Amniotic epithelial cell (primary cell): ENCODE measurements at places on chromosomes 2 and 18.

GRCh38 chr2:100248044-100248330, 74.3 kb downstream of the LONRF2 start:
- DNase-seq, result no peak

- DNase-seq, result no peak
These were observed 250.0 kb downstream of the SMAD2 start for GRCh38 chr18:47680488-47680887.

GRCh38 chr18:74115046-74115445, 32.6 kb downstream of the FBXO15 start:
- peak; percentile 29 for DNase-seq

- DNase-seq, result no peak
These were observed 68.9 kb downstream of the NDUFA10 start for GRCh38 chr2:239955989-239956817.

DNA sequence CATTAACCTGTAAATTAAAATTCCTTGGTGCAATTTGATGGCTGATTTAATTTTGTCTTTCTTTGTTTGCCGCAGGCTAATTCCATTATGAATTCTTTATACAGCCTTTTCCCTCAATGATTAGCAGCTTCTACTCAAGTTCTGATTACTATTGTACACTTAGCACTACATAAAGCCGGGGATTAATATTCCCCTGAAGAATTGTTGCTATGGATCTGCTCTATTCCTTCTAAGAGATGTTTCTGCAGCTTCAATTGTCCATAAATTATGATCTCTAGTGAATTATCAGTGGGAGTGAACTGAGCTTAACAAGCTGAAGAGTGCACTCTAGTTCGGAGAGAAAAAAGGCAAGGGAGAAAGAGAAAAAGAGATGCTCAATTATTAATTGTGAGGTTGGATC, 433.7 kb upstream of the SPRED2 start:
- DNase-seq, result no peak

- no peak for DNase-seq
These were observed 48.9 kb upstream of the NABP1 start for GRCh38 chr2:191629001-191629453.

- no peak for DNase-seq
These were observed 691.2 kb downstream of the EPHA4 start for GRCh38 chr2:220880623-220881596.

GRCh38 chr2:242075696-242076095, 206.2 kb downstream of the RTP5 start:
- no peak for DNase-seq

DNA sequence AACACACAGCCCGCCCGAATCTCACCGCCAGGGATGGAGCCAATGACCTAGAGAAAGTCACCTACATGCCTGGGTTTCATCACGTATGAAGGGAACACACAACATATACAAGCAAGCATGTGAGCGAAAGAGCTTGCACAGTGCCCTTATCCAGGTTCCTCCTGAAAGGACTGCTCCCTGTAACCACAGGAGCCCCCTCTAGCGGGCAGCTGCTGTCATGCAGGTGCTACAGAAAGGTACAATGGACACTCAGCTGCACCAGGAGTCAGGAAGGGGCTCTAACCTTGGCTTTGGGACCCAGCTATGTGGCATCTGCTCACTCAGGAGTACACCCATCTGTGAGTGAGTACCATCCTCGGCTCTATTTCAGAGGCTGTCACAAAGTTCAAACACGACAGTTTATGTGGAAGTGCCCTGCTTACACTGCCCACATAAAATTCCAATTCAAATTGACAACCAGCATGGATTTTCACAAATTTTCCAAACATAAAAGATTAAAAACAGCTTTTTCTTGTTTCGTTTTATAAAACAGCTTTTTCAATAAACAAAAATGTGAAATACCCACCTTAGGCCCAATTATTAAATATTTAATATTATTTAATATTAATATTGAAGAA, 3.5 kb downstream of the NDUFA10 start:
- peak; percentile 47 for DNase-seq

DNA sequence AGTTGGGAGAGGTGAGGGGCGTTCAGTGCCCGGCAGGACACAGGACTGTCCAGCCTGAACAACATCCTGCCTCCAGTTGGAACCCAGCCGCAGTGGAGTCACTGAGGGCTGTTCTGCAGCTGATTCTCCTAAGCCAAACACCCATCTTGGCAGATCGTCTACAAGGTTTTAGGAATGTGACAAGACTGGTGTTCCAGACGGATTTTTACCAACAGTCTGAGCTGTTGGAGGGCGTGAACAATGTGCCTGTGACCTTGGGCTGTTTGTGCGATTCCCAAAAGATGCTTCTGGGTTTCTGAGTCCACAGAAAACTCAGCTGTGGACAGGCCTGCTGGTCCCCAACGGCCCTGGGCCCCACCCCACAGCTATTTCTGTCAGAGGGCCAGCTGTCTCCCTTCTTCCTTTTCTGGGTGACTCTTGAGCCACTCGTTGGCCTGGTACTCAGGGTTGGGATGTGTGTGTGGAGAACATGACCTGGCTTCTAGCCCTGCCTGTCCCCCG, 5.7 kb downstream of the LRRFIP1 start:
- DNase-seq, result no peak

DNA sequence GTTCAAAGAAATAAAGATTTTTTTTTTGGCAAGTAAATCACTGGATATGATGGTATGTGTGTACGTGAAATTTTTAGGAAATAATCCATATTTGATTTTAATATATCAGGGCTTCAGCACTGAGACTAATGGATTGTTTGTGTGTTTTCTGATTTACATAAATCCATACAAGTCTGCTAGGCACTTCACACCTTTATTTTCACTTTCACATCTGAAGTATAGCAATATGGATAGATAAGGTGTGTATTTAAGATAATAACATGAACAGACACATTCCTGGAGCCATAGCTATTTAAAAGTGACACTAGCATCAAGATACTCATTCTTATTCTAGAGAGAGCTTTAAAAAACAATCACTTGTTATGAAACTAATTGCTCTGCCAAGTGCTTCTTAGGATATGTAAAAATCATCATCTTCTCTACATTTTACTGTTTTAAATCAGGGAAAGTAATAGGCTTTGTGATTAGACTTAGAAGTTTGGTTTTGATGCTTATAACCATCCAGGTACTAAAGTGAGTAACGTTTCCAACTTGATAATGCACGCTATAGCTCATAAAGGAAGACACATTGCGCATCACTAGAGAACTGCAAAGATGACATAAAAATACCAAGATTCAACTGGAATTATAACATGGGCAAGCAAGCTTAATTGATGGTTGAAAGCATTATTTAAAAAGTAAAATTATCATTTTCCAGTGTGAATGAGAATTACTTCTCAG, 208.9 kb downstream of the ZEB2 start:
- no peak for DNase-seq

DNA sequence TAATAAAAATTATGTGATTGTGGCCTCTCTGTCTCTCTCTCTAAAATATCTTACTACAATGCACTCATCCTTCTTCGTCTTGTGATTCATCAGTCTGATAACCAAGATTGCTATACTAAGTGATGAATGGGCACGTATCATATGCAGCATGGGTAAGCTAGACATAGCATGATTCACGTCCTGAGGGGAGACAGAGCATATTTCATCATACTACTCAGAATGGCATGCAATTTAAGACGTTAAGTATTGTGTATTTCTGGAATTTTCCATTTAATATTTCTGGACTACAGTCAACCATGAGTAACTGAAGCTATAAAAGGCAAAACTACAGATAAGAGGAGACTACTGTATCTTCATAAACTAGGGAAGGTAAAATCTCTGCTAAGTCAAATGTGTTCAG, 97.0 kb upstream of the CD226 start:
- DNase-seq, result peak; percentile 99

GRCh38 chr2:166343467-166343866, 32.3 kb downstream of the SCN9A start:
- DNase-seq, result no peak

GRCh38 chr2:5664278-5664681, 27.9 kb upstream of the SOX11 start:
- no peak for DNase-seq

GRCh38 chr18:22932885-22933205, 283 bp upstream of the RBBP8 start:
- DNase-seq, result no peak

DNA sequence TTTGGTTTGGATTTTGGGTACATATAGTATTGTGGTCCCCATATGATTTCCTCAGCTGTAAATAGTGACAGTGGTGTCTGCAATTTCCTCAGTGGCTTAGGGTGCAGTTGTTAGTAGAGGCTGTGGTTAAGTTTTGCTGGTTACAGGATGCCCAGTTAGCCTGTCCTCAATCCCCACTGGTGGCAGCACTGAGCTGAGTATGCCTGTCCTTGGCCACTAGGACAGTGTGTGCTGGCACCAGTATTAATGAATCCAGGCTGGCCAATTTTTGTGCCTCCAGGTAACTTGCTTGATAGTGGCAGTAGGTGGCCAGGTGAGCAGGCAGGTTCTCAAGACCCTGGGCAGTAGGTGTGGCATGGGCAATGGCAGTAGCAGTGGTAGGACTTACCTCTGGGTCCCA, 973.1 kb downstream of the TMEM182 start:
- no peak for DNase-seq

DNA sequence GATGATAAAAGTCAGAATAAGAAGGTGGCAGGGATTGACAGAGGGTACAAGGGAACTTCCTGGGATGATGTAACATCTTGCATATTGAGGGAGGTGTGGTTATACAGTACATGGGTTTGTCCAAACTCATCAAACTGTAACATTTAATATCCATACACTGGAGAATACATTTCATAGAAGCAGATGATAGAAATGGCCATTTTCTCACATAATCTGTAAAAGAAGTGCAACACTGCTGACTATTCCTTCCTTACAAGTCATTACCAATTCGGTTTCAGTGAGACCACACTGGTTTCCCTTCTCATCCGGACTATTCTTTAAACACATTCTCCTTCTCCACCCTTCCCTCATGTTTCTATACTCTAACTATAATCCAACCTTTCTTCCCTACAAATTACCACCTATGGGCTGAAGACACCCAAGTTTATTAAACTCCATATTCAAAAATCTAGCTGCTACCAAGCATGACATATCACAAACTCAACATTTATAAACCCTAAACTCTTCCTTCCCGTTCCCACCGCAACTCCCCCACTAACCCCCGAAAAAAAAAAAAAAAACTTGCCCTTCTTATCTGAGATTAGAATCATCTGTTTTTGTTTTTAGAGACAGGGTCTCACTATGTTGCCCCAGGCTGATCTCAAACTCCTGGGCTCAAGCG, 1.6 kb downstream of the COX7A2L start:
- no peak for DNase-seq

- DNase-seq, result no peak
These were observed 90.4 kb downstream of the DOCK10 start for GRCh38 chr2:224951723-224952481.

GRCh38 chr18:56516789-56517188, 121.6 kb downstream of the TXNL1 start:
- no peak for DNase-seq

DNA sequence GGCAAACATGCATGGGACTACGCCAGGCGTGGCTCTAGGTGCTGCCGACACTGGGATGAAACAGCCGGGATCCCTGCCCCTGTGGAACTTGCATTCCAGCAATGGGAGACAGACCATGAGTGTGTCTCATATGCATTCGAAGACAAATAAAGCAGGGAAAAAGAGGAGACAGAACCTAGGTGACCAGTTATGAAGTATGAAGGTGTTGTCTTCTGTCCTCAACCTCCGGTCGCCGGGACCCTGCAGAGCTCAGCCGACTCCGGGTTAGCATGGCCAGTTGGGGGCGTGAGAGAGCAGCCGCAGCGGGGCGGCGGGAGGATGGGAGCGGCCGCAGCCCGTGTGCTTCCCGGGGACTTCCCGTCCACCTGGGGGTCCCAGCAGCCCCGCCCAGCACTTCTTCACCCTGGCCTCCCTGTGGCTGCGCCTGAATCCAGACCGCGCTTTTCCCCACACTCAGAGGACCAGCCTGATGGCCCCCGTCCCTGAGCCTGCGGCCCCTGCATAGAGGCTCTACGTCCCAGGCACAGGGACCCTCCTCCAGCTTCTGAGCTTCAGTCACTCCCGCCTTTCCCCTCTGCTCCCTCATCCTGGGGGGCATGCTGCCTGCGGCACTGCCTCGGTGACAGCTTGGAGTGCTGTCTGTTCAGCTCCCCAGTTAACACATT, 11.4 kb downstream of the ID2 start:
- DNase-seq, result no peak

DNA sequence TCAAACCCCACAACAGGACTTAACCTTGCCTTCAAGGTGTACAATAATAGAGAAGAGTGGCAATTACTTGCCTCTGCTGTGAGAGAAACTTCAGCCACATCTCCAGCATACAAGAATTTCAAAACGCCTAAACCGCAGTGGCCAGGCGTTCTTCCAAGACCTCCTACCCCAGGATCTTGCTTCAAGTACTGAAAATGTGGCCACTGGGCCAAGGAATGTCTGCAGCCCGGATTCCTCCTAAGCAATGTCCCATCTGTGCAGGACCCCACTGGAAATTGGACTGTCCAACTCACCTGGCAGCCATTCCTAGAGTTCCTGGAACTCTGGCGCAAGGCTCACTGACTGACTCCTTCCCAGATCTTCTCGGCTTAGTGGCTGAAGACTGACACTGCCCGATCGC, 2.8 kb upstream of the CYB5A start:
- peak; percentile 37 for DNase-seq

DNA sequence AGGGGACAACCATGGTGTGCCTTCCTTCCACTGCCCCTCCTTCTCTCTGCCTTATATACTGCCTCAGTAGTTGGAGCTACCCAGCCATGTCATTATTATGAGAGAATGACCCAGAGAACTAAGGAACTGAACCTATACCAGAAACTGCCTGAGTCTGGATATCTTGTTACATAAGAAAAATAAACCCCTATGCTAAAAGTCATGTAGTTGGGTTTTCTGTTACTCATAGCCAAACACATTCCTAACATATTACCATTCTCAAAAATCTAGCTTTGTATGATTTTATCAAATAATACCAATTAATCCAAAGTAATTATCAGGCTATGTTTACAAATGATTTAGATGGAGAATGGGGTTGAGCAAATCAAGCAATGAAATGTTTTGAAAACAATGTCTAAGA, 15.0 kb upstream of the KLF7 start:
- no peak for DNase-seq

DNA sequence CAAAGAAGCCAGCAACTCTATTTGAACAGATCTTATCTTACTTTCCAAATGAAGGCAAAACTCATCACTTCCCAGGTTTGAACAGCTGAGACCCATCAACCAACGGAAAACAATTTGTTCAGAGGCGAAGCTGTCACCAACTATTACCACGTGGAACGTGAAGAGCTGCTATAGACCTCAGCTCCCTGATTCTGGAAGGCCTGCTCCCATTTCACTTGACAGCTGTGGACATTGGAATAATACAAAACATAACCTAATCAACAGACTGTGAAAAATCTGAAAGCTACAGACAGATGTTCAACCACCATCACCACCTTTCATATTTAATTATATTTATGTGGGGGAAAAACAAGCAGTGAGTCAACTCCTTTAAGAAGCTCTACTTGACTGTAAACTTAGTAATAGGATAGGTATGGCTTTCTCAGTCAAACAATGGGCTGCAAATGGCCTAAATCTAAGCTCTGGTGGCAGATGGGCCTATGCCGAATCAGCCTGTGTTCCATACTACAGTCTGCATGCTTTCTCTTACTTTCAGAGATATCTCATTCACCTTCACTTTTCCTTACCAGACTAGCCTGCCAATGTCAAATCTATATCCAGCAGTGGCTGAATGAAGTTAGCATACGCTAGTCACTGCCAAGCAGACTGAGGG, 896.4 kb downstream of the TDRD15 start:
- DNase-seq, result no peak

- no peak for DNase-seq
These were observed 327.1 kb downstream of the CMPK2 start for GRCh38 chr2:6538607-6539006.
